ENCODE measurements at places on chromosomes 12 and 14.

DNA sequence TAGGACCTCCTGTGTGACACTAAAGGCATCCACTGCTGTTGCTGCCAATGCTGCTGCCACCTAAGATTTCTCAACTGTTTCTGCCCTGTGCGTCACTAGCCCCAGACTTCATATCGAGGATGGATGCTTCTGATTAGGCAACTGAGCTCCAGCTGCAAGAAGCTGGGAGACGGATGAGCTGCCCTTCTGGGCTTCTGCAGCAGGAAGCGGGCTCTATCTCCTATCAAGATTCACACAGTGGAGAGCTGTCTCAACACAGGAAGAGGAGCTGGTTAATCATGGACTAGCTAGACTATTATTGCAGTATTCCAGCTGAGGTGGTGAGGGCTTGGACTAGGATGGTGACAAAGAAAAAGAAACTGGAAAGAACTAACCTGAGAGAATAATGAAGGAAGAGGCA lies 59.2 kb upstream of the PELI2 start:
- DNase-seq: no peak

DNA sequence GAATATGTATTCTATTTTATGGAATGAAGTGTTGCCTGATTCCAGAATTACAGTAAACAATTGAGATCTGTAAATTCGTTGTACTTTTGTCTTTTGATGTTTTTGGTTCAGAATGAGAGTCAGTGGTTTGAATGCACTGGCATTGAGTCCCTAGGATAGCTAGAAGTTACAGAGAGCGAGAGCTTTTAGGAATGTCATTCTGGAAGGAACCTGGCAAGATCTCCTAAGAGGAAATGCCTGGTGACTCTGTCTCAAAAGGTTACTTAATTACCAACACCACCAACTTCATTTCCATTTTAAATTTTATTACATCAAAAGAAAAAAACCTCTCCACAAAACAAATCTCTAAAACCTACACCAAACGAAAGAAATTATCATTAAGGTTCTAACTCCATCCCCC lies 6.0 kb upstream of the CEBPE start:
- no peak for DNase-seq

DNA sequence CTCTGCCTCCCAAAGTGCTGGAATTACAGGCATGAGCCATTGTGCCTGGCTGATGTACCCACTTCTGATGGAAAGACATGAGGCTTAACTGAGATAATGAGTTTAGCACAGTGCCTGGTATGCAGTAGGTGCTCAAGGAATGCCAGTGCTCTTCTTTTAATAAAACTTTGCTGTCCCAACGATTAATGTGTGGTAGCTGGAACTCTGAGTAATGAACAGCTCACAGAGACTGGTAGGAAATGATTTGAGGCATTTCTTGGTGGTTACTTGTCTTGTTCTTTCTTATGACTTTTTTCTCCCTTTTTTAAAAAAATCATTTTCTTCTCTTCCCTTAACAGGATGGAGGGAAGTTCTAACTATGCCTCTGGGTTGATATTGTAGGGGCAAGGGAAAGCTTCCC lies 235.7 kb upstream of the PWP1 start:
- no peak for DNase-seq

- no peak for DNase-seq
Measured at GRCh38 chr12:97995559-97995958, 519.8 kb upstream of the TMPO start.

- no peak for DNase-seq
Measured at GRCh38 chr12:123572391-123572790, 12.0 kb upstream of the TMED2 start.

DNA sequence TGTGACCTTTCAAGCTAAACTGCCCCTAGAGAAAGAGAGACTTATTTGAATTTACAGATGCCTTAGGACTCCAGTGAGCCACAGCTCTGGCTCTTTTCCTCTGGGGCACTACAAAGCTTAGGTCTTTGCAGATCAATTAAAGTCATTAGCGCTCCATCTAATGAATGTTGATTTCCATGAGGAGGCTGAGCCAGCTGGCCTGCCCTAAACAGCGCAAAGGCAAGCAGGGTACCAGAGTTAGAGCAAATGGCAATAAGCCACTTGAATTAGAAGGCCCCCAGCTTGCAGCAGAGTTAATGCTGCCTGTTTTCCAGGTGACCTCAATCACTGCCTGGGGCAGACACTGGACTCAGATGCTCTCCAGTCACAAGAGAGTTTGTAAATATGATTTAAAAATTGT lies 695.3 kb downstream of the DIO2 start:
- no peak for DNase-seq

DNA sequence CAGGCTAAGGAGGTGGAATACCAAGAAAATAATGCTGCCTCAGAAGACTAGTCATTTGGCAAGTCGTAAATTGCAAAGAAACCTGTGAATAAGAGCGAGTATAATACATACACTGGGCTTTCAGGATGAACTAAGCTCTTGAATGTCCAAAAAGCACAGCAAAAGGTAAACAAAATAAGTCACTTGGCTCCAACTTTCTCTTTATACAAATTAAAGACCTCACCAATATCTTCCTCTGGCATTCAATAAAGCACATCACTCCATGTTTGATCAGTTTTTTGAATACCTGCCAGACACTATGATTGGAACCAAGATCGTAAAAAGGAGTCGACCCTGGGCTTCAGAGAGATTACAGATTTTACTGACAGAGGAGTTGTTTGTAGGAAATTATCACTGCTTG lies 3.5 kb downstream of the DICER1 start:
- DNase-seq: no peak

- DNase-seq: peak; percentile 54
Measured at GRCh38 chr14:52902971-52903619, 47.8 kb downstream of the FERMT2 start.

GRCh38 chr12:112179916-112180315 lies 54.6 kb downstream of the TRAFD1 start:
- no peak for DNase-seq

DNA sequence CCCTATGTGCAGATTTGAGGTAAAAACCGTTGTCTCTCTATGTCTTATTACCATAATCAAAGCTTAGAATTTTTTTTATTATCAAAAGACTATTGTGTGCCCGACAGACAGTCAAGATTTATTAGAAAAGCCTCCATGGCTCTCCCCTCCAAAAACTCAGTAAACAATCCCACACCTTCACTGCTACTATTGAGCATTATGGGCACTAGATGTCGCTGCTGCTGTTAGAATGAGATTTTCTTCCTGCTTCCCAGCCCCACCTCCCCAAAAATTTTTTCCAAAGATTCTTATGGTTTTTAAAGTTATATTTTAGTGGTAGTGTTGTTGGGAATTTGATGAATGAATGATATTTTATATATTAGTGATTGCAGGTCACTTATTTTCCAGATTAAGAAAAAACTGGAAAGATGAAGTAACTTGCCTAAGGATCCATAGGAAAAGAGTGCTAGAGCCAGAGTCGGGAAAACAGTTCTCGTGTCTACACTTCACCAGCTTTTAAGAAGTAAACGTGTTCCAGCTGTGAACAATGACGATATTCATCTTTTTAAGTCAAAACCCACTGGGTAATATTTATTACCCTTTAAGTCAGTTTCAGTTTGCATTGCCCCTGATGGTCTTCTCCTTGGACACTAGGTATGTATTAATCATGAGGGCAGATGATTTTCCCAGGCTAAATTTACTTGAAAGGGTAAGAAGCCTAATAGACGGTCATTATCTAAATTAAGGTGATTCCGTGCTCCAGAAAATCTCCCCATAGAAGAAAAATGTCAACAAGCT lies 12.2 kb upstream of the FOXG1 start:
- DNase-seq: peak; percentile 75
